Choroid plexus epithelial cell (primary cell): ENCODE measurements at places on chromosomes 16 and 17.

- no peak for DNase-seq
These were observed 55.6 kb downstream of the PPM1E start for GRCh38 chr17:58811290-58811689.

DNA sequence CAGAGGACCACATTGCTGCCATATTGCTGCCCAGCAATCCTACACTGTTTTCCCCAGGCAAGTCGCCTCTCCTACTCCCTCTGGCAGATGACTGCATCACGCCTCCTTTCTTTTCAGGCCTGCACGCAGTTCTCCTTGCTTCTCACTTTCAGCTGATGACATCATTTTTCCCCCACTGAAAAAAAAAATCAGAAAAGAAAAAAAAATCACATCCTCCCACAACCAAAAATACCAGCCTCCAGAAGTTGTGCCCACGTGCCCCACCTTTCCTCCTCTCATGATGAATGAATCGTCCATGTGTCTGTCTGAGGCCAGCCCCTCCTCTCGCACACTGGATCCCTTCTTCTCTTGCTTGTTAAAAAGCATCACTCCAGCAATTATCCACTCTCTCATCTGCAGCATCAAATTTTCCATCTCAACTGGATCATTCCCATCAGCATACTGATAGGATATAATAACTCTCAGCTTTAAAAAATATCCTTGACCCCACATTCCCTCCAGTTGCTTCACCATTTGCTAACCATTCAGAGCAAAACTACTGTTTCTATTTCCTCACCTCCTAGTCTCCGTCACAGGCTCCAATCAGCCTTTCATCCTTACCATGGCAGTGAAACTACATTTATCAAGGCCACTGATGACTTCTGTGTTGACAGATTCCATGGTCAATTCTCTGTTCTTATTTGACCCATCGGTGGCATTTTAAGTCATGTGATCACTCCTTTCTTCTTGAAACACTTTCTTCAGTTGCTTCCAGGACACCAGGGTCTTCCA, 30.1 kb upstream of the DYNLL2 start:
- no peak for DNase-seq

- DNase-seq = no peak
These were observed 86.3 kb downstream of the DYNLRB2 start for GRCh38 chr16:80627108-80627507.

GRCh38 chr16:57406881-57407280, 2.3 kb downstream of the CCL17 start:
- no peak for DNase-seq
